Stimulated activated CD4-positive, alpha-beta T cell treated with anti-CD3 and anti-CD28 coated beads, TNF-alpha, amount 100 ng/mL, for 1 hour (primary cell): ENCODE measurements at places on chromosomes 5 and 9.

- DNase-seq = no peak
These were observed 98.4 kb downstream of the SCAMP1 start for GRCh38 chr5:78458843-78459242.

GRCh38 chr5:135670588-135670987 is 91.8 kb upstream of the CXCL14 start:
- DNase-seq = no peak

DNA sequence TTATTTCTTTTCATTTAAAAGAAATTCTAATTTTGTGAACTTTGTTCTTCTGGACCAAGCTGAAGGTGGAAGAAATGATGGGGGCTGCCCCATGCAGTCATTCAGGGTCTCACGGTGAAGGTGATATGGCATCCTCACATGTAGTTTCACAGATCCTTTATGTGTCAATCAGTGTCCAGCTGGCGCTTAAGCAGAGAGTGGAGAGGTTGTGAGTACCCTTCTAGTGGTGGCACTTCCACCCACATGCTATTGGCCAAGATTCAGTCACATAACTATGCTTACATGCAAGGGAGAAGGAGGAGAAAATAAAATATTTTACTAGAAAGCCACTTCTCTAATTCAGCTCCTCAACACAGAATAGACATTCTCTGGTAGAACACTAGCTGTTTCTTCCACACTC is 34.7 kb downstream of the PLPPR1 start:
- DNase-seq = no peak

DNA sequence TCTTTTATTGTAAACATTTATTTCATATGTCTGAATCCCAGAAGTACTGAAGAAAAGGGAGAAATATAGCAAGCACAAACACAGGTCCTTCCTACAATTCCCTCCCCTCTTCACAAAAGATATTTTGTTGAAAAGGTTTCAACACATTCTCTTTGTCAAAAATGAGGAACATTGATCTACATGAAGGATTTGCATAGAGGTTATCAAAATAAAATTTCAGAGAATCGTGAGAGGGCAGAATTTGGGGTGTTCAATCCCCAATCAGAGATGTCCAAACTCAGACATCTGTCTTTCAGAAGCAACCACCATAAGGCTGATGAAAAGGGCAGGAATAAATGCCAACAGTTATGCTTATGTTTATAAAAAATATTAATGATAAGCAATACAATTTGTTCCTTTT is 69.2 kb downstream of the MARCHF3 start:
- no peak for DNase-seq

- no peak for DNase-seq
These were observed 121.9 kb upstream of the GRHPR start for GRCh38 chr9:37300620-37301019.

- no peak for DNase-seq
These were observed 42.2 kb downstream of the OSMR start for GRCh38 chr5:38888041-38888440.

DNA sequence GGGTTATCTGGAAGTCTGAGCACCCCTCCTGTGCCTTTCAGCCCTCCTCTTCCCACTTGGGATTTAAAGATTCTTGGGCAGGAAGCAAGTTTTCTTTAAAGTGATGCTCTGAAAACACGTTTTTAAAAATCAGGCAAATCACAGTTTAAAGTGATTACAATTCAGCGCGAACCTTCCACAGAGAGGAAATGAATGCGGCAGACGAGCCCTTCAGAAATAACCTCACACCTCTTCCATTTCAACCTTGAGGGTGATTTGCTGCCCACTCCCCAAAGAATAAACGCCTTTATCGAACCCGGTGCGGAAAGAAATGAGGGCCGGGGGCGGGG is 2.3 kb upstream of the EFNA5 start:
- DNase-seq = no peak

GRCh38 chr9:121830441-121831140 is 179.2 kb downstream of the DAB2IP start:
- no peak for DNase-seq

- DNase-seq = no peak
These were observed 30.7 kb upstream of the GPR21 start for GRCh38 chr9:123002754-123003153.

DNA sequence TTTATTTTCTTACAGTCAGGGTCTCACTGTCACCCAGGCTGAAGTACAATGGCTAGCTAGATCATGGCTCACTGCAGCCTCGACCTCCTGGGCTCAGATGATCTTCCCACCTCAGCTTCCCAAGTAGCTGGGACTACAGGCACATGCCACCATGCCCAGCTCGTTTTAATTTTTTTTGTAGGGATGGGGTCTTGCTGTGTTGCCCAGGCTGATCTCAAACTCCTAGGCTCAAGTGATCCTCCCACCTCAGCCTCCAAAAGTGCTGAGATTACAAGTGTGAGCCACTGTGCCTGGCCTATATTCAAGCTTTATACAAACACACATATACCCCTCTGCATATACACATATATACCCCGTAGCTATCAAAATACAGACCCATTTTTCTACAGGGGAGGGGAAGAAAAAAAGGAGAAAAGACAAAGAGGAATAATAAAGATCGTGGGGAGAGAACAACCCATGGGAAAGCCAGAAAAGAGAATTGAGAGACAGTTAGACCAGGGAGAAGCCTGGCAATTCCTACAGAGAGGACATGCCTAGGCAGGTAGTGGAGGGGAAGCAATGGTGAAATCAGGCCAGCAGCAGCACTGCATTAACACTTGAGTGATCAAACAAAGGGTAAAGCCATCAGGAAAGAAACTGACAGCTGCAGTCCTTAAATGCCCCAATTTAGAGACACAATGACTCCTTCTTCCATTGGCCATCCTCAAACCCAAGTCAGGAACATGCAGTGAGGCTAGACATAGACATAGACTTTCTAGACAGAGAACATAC is 102.7 kb downstream of the EFNA5 start:
- DNase-seq = no peak

DNA sequence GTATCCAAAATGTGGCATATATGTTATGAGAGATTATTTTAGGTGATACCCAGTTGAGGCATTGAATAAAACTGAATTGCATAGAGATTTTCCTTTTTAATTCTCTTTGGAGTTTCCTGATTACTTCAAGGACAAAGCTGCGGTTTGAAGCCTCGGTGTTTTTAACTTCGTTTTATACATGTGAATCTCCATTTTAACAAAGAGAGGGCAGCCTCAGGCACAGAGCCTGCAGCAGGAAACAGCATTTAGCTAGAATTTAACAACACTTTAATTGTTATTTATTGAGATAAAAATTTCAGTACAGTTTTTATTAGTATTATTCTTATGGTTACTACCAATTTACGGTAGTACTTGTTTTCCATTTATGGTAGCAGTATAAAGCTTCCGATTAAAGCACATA is 114.0 kb downstream of the KIF4B start:
- DNase-seq = no peak

DNA sequence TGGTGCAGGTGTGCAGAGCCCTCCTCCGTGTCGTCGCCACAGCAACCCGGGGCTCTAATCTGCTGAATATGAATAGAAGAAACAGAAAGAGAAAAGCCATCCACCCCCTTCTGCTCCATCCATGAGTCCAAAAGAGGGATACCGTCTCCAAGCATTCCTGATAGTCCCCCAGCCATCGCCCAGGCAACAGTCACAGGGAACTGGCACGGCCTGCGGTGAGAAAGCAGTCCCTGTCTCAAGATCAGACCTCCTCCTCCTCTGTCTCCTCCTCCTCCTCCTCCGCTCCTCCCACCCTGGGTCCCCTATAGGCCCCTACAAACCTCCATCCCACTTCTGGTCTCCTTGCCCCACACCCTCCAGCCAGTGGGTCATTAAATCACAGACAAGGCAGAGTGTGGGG is 308.1 kb upstream of the MPDZ start:
- no peak for DNase-seq

DNA sequence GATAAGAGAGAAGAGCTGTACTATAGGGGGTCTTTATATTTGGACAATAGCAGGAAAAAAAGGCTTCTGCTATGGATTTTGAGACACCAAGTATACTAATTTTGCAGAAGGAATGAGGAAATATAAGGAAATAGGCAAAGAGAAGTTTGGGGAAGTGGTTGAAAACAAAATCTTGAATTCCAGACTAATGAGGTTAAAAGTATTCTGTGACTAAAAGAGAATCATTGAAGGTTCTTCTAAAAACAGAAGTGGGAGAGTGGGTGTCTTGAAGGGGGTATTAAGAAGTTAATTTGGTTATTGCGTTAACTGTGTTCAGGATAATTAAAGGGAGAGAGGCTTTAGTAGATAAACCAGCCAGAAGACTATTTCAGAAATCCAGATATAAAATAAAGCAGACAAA is 148.7 kb downstream of the RFK start:
- no peak for DNase-seq

DNA sequence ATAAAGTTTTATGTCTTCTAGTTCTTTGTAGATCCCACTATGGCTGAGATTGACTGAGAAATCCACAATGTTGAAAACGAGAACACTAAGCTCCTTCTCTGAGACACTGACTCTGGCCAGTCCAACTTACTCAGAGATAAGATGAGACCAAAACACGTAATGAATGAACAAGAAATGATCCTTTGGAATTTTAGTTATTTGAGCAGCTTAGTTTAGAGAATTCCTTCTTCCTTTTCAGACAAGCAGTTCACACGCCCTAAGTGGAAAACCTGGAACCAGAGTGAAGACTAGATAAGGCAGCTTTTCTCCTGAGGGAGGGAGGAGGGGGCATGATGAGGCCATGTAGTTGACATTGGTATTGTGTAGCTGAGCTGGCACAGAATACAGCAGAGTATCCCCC is 139.6 kb downstream of the GABRB2 start:
- DNase-seq = no peak

- DNase-seq = no peak
These were observed 16.3 kb upstream of the PITX1 start for GRCh38 chr5:135050244-135050767.

GRCh38 chr9:1049641-1050040 is 516 bp upstream of the DMRT2 start:
- DNase-seq = no peak

DNA sequence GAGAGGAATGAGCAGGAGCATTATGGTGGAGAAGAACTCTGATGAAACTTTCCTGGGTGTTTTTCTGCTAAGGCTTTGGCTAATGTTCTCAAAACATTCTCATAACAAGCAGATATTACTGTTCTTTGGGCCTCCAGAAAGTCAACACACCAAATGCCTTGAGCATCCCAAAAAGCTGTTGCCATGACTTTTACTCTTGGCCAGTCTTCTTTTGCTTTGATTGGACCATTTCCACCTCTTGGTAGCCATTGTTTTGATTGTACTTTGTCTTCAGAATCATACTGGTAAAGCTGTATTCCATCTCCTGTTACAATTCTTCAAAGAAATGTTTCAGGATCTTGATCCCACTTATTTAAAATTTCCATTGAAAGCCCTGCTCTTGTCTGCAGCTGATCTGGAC is 139.6 kb downstream of the MAN2A1 start:
- DNase-seq = no peak

- DNase-seq = no peak
These were observed 21.7 kb downstream of the FER start for GRCh38 chr5:108769352-108769751.

DNA sequence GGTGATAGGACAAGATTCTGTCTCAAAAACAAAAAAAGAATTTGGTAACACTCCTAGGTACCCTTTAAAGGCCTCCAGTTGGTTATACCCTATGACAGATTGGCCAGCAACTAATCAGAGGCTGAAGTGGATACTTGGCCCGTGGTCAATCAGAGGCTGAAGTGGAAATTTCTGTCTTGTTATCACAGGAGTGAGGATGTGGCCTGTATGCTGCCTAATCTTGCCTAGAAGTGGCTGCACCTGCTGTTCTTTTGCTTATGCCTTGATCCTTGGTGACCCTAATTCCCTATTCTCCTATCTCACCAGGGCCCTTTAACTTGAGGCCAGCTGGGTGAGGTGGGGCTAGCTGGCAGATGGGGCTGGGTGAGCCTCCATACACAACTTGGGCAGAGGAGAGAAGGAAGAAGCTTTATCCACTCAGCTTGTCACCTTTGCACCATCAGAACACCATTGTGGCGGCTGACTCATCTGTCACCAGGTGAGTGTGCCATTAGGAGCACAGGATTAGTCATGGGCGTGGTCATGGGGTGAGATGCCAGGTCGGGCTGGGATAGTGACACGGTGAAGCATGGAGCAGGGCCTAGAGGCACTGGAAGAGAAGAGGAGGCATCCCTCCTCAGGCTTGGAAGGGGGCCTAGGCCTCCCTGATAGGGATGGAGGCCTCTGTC is 41.5 kb downstream of the SAR1B start:
- no peak for DNase-seq

DNA sequence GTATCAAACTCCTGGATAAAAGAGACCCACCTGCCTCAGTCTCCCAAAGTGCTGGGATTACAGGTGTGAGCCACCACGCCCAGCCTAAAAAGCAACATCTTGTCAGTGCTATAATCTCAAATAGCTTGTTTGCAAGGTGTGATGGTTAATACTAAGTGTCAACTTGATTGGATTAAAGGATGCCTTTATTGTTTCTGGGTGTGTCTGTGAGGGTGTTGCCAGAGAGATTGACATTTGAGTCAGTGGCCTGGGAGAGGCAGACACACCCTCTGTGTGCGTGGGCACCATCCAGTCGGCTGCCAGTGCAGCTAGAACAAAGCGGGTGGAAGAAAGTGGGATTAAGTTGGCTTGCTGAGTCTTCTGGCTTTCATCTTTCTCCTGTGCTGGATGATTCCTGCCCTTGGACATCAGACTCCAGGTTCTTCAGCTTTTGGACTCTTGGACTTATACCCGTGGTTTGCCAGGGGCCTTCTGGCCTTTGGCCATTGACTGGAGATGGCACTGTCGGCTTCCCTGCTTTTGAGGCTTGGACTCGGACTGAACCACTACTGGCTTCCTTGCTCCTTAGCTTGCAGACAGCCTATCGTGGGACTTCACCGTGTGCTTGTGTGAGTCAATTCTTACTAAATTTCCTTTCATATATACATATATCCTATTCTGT is 28.1 kb downstream of the TARS1 start:
- no peak for DNase-seq

DNA sequence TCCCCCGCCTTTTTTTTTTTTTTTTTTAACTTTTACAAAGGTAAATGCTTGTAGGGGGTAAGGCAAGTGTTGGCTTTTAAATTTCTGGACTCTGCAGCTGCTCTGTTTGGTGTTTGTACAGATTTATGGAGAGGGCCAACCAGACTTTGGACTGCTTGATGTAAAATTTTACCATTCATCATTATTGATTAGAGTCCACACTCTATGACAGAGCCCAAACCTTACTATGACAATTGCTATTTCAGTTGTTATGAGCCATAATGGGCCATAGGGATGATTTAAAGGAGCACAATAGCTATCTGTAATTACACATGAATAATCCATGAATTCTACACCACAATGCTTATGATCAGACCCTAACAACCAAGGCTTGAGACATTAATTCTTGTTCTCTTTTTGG is 867.2 kb downstream of the NR2F1-AS1 start:
- DNase-seq = no peak

- no peak for DNase-seq
These were observed 17.5 kb upstream of the CCDC192 start for GRCh38 chr5:127685662-127686061.
